CD8-positive, alpha-beta memory T cell (primary cell): ENCODE measurements at places on chromosomes 3 and 15. TPM values are rescaled to one million over a fixed set of nuclear protein-coding genes. Genes with fewer than 3 reads are reported as not detected.

- H3K4me1 ChIP-seq: no peaks in the 10 kb centered on the region
- no peak overlapping the region for H3K4me3 ChIP-seq
- H3K36me3 ChIP-seq: no peaks in the 10 kb centered on the region
- no peak overlapping the region for H3K27ac ChIP-seq
- no peaks in the 10 kb centered on the region for H3K27me3 ChIP-seq
Measured at GRCh38 chr3:1783995-1784394, 314.7 kb upstream of the CNTN4 start.

DNA sequence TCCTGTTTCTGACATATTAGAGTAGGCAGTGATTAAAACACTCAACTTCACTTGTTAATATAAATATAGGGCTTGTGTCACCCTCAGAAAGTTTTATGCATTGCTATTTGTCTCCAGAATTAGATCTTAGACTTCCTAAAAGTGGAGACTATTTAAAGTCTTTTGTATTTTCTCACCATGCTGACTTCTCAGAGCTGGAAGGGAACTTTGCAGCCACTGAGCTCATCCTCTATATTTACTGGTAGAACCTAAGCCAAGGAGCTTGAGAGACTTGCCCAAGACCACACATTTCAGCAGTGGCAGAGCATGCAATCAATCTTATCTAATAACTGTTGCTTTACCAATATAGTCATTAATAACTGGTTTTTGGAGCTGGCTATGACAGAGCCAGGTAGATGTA lies 53.2 kb downstream of the STAC start:
- no peaks in the 10 kb centered on the region for H3K36me3 ChIP-seq
- H3K4me1 ChIP-seq: no peaks in the 10 kb centered on the region
- DNase-seq: no peak
- no peak overlapping the region for H3K27ac ChIP-seq
- H3K4me3 ChIP-seq: no peak overlapping the region
- no peaks in the 10 kb centered on the region for H3K27me3 ChIP-seq

DNA sequence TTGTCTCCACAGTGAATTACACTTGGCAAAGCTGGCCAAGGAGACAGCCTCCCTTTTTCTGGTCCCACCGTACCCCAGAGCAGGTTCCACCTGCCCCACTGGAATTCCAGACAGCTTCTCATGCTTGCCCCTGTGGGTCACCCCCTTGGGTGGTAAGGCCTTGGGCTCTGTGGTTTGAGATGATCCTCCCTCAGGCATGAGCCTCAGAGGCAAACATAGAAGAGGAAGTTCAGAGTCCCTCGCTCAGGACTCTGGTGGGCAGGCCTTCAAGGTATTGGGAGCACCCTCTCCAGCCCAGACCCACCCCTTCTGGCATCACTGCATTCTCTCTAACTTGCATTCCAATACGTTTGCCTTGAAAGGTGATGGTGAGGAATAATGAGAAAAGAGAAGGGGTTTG lies 17.6 kb upstream of the UBA7 start:
- no peaks in the 10 kb centered on the region for H3K4me1 ChIP-seq
- DNase-seq: no peak
- no peaks in the 10 kb centered on the region for H3K36me3 ChIP-seq
- no peaks in the 10 kb centered on the region for H3K27me3 ChIP-seq
- H3K4me3 ChIP-seq: no peak overlapping the region

GRCh38 chr15:77866186-77866585 lies 211.3 kb downstream of the TBC1D2B start:
- no peaks in the 10 kb centered on the region for H3K36me3 ChIP-seq
- no peaks in the 10 kb centered on the region for H3K27me3 ChIP-seq
- no peak overlapping the region for H3K4me3 ChIP-seq
- no peak for DNase-seq

TTLL13 gene
- total RNA-seq: not detected

MAN2A2 gene
- 92.7 TPM for total RNA-seq

CELF6 gene
- total RNA-seq: 0.53 TPM

CYP11A1 gene
- total RNA-seq: not detected

BCL2A1 gene
- 56.8 TPM for total RNA-seq
